ENCODE measurements at places on chromosomes 16 and 17.

DNA sequence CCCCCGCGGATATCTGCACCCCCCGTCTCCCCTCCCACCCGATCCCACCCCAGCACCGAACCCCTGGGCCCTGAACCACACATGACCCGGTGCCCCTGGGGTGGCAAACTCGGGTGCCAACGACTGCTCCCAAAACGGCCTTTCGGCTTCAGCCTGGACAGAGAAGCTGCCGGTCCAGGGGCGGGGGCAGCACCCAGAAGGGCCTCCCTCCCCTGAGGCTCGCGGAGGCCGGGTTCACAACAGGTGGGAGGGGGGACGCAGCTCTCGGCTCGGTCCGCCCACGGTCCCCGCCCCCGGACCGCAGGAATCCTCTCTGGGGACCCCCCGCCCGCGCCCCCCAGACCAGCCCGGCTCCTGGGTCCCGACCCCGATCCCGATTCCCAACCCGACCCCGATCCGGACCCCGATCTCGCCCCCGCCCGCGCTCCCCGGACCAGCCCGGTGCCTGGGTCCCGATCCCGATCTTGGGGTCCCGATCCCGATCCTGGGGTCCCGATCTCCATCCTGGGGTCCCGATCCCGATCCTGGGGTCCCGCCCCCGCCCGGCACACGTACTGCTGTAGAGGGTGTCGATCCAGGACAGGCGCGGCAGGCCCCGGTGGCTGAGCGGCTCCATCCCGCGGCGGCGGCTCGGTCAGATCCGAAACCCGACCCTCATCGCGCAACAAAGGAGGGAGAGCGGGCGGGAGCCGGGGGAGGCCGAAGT, 516 bp downstream of the ABR start:
- no peak for DNase-seq

DNA sequence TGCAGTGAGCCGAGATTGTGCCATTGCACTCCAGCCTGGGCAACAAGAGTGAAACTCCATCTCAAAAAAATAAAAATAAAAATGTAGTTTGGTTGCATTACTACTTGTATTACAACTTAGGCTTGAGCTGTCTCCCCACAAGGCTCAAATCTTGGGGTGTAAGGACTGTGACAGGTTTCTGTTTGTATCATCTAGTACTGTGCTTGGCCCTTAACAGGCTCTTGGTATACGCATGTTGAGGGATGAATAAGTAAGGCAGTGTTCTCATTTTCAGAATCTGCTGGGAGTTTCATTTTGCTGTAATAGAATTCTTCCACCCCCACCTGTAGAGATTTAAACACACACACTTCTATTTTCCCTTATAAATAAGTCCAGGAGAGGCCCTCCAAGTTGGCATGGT, 289.4 kb upstream of the EEF2KMT start:
- DNase-seq = no peak

GRCh38 chr16:19939553-19939952, 54.9 kb upstream of the GPRC5B start:
- no peak for DNase-seq

GRCh38 chr17:16158714-16159113, 56.6 kb downstream of the NCOR1 start:
- DNase-seq = no peak

DNA sequence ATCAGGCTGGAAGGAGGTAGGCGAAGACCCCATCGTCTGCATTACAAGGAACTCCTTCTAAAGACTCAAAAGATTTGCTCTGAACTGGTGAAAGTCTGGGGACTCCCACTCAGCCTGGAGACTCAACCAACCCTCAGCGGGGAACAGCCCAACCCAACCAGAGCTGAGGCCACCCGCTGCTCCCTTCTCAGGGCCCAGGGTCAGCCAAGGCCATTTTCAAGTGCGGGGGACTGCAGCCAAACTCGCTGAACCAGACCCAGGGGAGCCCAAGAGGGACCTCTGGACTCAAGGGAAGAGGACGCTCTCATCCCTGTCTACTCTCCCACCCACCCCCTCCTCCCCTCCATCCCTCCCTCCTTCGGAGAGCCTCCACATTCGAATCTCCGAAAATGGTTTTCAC, 24.1 kb downstream of the XYLT1 start:
- no peak for DNase-seq

- DNase-seq = no peak
Observed at GRCh38 chr17:27959382-27959709, 66.2 kb upstream of the LYRM9 start.

DNA sequence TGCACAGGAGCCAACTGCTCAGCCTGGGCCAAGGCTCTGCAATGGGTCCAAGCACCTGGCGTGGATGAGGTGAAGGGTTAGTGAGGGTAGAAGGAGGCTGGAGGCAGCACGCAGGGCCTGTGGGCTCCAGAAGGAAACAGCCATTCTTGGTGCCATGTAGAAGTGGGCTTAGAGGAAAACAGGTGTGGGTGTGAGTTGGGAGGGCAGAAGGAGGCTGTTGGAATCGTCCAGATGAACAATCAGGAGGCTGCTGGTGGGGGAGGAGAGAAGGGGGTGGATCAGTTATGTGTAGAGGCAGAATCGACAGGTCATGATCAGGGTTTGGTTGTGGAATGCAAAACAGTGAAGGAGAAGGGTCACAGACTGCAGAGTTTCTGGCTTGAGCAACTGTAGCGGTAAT, 51.7 kb upstream of the ALDH3A2 start:
- no peak for DNase-seq

- peak; percentile 84 for DNase-seq
Observed at GRCh38 chr16:68704232-68704867, 32.7 kb upstream of the CDH1 start.

DNA sequence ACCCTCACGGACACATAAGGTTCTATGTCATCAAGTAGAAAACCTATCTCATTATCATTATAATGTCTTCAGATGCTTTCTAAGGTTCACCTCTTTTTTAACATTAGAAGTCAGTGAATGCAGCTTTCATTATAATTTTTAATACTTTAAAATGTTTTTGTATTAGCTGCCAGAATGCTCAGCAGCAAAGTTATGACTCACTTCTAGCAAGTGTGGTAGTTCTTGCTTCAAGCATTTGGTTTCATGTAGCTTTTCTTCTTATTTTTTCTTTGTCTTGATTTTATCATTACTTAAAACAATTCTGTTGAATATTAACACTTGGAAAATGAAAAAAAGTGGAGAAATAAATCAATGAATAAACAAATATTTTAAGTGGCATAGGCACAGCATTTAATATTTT, 23.4 kb downstream of the LPCAT2 start:
- no peak for DNase-seq

- DNase-seq = no peak
Observed at GRCh38 chr17:50818921-50819657, 16.3 kb upstream of the WFIKKN2 start.

- peak; percentile 79 for DNase-seq
Observed at GRCh38 chr17:82648742-82649331, 593 bp upstream of the WDR45B start.

GRCh38 chr17:55758171-55758570, 7.3 kb downstream of the PCTP start:
- no peak for DNase-seq

DNA sequence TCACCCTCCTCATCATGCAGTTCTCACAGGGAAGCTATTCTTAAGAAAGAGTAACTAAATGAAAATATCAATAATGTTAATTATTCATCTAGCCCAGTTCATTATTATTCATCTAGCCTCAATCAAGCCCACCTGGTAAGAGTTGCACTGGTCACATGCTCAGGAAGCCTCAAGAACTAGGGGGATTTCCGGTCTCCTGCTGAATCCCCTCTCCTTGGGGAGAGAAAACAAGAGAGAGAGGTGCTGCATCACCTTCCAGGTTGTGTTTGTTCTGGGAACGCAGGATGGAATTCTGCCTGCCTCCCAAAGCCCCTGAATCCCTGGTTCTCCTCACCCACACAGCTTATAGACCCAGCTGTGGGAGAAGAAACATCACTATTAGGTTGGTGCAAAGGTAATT, 164.0 kb downstream of the PMP22 start:
- DNase-seq = no peak

DNA sequence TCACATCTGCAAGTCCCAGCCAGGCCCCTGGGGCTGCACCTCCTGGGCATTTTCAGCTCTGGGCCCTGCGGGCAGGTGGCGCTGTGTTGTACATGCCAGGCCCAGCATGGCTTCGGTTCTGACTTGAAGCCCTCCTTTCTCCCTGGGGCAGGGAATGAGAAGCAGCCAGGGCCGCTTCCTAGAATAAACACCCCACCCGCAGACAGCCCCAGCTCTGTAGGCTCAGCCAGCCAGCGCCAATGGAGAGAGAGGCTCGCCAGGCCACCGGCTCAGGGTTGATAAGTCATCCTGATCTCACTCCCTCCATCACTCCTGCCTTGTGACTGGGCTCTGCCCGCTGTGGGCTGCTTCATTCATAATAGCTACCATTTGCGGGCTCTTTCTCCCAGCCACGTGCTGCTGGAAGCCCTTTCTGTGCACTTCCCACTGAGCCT, 6.0 kb upstream of the GLIS2 start:
- DNase-seq = no peak

DNA sequence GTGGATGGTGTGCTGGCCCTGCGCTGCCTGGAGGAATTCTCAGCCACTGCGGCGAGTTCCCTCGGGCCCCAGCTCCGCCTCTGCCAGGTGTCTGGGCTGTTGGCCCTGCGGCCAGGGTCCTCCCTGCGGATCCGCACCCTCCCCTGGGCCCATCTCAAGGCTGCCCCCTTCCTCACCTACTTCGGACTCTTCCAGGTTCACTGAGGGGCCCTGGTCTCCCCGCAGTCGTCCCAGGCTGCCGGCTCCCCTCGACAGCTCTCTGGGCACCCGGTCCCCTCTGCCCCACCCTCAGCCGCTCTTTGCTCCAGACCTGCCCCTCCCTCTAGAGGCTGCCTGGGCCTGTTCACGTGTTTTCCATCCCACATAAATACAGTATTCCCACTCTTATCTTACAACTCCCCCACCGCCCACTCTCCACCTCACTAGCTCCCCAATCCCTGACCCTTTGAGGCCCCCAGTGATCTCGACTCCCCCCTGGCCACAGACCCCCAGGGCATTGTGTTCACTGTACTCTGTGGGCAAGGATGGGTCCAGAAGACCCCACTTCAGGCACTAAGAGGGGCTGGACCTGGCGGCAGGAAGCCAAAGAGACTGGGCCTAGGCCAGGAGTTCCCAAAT, 1.3 kb upstream of the TNFSF13 start:
- DNase-seq = no peak

- peak; percentile 88 for DNase-seq
Observed at GRCh38 chr16:30032083-30032819, 1.2 kb upstream of the TLCD3B start.

All from GM13976 (cell line).